A375 (cell line): ENCODE measurements at places on chromosomes 5 and 9. TPM values are rescaled to one million over a fixed set of nuclear protein-coding genes. Genes with fewer than 3 reads are reported as not detected.

Gene HMGCS1
- 7.1 and 9.5 TPM in 2 replicates for total RNA-seq

Gene C9orf153
- total RNA-seq, result not detected in 2 replicates

Gene F12
- 5.4 and 5.5 TPM in 2 replicates for total RNA-seq

Gene SLC9A3
- total RNA-seq, result not detected in 2 replicates

Gene IFNA6
- not detected in 2 replicates for total RNA-seq

Gene MEIKIN
- total RNA-seq, result not detected in 2 replicates

Gene SOHLH1
- not detected in 2 replicates for total RNA-seq

Gene CEL
- 0.19 TPM in 1 of 2 replicates, not detected in the other for total RNA-seq

Gene TRIM52
- 6.5 and 9.9 TPM in 2 replicates for total RNA-seq

Gene BRINP1
- not detected in 2 replicates for total RNA-seq

Gene SMIM3
- total RNA-seq, result 2.9 and 5.3 TPM in 2 replicates

Gene ELP1
- 30.9 and 45.4 TPM in 2 replicates for total RNA-seq

Gene KIF12
- 1.1 and 1.5 TPM in 2 replicates for total RNA-seq
